Fibroblast of skin of right biceps (primary cell): ENCODE measurements at places on chromosomes 1 and 21.
A peak's percentile ranks its signal among the peaks of the same experiment; 100 is the strongest.

DNA sequence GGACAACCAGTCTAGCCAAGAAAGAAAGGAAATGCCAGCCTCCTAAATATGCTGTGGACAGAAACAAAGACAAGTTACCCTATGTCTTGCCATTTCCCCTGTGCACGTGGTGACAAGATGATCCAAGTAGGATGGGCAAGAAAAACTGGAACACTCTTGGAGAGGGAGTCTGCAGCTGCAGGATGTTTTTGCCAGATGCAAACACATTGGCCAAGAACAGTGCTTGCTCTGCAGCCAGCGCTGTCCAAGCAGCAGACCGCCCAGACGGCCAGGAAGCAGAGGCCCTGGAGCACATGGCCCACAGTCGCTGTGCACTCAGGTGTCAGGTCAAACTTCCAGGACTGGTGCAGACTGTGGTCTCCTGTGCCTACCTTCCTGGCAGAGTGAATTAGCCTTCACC is 189.3 kb downstream of the SLC35F3 start:
- DNase-seq, result no peak

DNA sequence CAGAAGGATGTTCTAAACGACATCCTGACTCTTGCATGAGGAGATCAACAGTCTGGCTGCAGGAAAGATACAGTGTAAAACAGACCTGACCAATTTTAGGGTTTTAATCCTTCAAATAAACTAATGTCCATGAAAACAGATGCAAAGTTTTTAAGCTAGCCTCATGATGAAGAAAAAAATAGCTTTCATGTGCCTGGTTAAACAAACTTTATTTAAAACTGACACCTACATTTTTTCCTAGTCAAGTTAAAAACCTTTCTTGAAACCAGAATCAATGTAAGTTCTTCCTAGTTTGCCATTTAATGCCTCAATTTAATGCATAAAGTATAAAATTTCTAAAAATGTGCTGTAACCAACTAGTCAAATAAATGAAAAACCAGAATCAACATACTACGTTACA is 2.9 kb downstream of the WDR26 start:
- DNase-seq, result no peak

DNA sequence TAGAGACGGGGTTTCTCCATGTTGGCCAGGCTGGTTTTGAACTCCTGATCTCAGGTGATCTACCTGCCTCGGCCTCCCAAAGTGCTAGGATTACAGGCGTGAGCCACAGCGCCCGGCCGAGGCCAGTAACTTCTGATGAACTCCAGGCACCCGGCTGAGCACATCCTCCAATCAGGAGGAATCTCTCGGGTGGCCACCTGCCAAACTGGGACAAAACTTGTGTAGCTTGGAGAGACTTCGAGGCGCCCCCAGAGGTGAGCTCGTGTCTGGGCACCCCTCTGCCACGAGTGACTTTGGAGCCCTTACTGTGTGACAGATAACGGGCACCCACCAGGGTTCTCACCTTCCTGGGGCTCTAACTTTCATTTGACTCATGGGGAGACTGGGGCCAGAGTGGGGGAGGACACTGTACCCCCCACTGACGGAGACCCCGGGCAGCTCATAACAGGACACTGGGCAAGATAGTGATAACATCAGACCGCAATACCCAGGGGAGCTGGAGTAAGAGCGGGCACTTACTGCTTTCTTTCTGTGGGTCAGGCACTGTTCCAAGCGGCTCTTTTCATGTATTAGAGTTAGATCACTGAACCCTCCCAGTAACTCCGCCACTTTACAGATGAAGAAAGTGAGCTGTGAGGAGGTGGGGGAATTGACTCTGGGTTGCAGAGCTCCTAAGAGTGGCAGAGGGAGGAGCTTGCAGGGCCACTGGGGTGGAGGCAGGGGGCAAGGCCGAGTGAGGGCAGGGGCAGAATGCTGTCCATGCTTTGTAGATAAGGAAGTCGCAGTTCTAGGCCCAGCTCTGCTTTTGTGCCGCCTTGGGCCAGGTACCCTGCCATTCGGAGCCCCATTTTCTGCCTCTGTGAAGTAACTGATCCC is 1.9 kb upstream of the PADI2 start:
- peak; percentile 56 for DNase-seq

DNA sequence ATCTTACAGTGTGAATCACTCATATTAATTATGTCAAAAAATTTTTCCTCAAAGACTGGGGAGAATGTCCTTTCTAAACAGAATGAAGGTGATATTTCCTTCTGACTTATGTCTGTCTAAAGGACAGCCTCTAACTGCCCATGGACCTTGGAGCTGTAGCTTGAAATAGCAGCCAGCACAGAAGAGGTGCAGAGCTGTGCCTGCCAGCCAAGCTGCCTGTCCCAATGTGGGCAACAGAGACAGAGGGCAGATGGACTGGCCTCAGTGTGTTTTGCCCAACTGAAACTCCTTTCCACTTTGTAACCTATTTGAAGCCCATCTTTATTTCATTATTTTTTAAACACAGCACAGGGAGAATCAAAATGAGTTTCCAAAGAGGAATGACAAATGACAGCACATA is 97.6 kb upstream of the DYNLT5 start:
- no peak for DNase-seq

DNA sequence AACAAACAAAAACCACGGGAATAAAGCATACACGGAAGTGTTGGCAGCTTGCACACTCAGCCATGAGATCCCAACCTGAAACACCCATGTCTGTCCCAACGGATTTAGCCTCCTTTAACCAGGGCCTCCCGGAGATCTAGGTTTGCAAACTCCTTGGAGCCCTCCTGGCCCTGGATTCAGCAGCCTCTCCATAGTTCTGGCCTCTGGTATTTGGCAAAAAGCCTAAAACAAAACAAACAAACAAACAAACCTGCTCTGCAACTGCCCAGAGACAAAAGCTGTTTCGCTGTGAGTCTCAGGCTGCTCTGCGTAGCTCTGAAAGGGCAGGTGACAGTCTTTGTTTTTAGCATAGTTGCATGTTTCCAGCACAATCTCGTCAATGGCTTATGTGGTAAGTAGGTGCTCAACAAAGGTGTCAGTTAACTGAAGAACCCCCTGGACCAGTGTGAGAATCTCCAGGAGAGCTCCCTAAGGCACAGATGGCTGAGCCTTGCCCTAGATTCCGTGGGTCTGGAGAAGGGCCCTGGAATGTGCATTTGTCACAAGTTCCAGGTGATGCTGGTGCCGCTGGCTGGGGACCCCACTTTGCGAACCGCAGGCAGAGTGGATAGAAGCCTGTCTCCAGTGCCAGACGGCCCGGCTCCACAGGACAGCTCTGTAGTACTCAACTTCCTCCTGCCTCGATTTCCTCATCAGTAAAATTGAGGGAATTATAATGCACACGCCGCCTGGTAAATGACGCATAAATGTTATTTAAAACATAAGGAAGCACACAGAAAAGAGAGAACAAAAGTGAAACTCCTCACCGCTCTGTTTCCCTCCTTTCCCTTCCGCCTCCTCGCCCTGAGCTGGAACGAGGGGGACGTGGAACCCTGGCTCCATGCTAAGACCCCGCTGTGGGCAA is 86.2 kb downstream of the RIPK4 start:
- DNase-seq, result no peak

DNA sequence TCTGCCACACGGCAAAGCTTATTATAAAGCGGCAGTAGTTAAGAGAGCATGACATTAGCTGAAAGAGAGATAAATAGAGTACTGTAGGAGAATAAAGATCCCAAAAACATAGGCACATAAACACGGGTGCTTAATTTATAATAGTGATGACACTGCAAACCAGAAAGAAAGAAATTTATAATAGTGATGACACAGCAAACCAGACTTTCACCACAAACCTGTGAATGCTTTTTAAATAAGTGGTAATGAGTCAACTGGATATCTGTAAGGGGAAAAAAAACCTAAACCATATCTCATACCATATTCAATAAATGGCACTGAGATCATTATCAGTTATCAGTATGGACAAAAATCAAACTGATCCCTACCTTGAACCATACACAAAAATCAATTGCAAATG is 25.5 kb downstream of the USP1 start:
- peak; percentile 53 for DNase-seq

DNA sequence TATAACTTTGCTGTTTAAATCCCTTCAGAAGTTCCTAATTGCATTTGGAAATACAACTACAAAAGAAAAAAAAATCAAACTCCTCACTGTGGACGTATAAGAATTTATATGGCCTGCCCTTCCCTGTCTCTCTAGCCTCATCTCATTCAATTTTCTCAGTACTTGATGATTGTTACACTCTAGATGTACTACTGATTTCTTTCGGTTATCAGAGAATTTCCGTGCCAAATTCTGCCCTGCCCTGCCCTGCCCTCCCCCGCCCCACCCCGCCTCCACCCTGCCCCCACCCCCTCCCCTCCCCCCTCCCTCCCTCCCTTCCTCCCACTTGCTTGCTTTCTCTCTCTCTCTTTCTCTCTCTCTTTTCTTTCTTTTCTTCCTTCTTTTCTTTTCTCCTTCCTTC is 71.7 kb upstream of the MPC2 start:
- DNase-seq, result no peak

DNA sequence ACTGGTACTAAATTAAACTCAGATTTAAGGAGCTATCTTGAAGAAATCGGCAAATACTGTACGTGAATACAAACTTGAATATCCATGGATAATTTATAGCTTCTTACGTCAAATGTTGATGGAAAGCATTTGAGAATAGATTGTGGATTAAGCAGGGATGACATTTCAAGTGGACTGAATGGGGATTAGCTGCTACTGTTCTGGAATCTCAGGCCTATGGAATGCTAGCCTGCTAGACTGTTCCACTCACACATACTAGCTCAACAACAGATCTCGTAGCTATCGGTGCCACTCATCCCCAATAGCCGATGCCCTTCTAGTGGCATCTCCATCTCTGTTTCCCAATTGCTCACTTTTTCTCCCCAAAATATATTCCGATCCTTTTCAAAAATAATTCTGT is 62.0 kb upstream of the USP25 start:
- peak; percentile 8 for DNase-seq

GRCh38 chr1:5910276-5910620 is 82.0 kb downstream of the NPHP4 start:
- DNase-seq, result no peak

- DNase-seq, result peak; percentile 75
These were observed at the start of gene KCNK2 for GRCh38 chr1:215082532-215083382. Gene KCNK2 (plus strand): TSS chr1:215082737. CDS start chr1:215083386, 649 bp downstream.

GRCh38 chr1:183920651-183921050 is 115.7 kb downstream of the RGL1 start:
- no peak for DNase-seq

GRCh38 chr1:63463248-63463647 is 59.8 kb downstream of the ITGB3BP start:
- DNase-seq, result peak; percentile 9

DNA sequence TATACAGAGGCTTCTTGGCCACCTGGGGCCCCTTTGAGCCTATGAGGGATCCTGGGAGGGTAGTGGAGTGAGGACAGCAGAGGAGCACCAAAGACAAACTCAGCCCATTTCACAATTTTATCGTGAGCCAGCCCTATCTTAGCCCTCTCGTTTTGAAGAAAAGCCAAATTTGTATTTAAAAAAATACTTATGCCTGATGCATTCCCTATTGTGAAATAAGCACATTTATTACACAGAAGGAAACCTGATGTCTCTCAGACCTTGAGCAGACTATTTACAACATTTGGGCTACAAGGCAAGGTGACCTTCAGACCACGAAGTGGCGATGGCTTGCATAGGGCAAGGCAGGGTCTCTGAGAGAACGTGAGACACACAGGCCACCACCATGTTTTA is 41.3 kb upstream of the H6PD start:
- no peak for DNase-seq

- DNase-seq, result peak; percentile 48
These were observed 37.0 kb downstream of the CAPN8 start for GRCh38 chr1:223628233-223629125.

GRCh38 chr1:31423418-31423947 is 10.5 kb downstream of the SERINC2 start:
- no peak for DNase-seq

GRCh38 chr1:10304295-10304694 is 93.9 kb downstream of the KIF1B start:
- DNase-seq, result no peak

GRCh38 chr1:86714561-86715244 is 10.3 kb downstream of the SH3GLB1 start:
- no peak for DNase-seq

DNA sequence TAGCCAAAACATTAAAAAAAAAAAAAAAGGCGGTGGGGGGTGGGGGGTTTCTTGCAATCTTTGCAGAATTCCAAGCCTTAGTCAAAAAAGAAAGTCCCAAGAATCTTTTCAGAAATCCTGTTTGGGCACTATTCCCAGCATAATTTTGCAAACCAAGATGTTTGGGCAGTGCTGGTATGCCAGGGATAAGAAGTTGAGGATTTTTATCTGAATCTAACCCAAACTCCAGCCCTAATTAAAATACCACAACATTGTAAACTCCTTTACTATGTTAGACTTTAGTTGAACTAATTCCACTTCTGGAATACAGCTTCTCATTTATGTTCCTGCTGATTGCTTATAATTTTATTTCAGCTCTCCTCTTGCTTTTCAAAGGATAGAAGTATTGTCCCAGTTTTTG is 504.1 kb upstream of the ADGRL2 start:
- peak; percentile 39 for DNase-seq

GRCh38 chr1:171159148-171159547 is 26.0 kb upstream of the FMO2 start:
- DNase-seq, result no peak

DNA sequence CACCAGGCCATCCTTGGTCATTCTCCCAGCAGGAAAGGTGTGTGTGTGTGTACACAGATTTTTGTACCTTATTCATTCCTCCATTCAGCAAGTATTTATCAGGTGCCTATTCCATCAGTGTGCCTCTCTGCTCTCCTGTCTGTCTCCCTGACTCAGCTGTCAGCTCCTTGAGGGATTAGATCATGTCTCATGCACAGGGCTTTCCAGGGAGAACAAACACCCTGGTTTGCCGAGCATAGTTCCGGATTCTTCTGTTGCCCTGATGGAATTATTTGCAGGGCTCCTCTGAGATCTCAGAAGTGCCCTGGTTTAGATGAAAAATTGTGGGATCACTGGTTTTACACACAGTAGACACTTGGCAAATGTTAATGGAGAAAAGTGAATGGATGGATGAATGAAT is 8.1 kb upstream of the SDHB start:
- no peak for DNase-seq

DNA sequence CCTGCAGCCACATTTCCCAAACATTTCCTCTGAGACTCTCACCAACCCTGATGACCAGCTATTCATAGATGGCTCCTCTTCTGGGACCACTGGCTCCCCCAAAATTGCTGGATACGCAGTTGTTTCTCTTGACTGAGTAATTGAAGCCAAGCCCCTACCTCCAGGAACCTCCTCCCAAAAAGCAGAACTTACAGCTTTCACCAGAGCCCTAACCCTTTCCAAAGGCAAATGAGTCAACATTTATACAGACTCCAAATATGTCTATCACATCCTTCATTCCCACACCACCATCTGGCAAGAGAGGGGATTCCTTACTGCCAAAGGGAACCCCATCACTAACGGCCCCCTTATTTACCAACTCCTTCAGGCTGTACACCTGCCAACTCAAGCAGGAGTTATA is 20.3 kb upstream of the CA6 start:
- DNase-seq, result no peak

- DNase-seq, result no peak
These were observed 4.7 kb upstream of the PADI1 start for GRCh38 chr1:17200246-17200645.
